ENCODE measurements at places on chromosomes 6 and 20.

GRCh38 chr20:36658300-36658699 is 12.3 kb upstream of the SLA2 start:
- no peak for DNase-seq

DNA sequence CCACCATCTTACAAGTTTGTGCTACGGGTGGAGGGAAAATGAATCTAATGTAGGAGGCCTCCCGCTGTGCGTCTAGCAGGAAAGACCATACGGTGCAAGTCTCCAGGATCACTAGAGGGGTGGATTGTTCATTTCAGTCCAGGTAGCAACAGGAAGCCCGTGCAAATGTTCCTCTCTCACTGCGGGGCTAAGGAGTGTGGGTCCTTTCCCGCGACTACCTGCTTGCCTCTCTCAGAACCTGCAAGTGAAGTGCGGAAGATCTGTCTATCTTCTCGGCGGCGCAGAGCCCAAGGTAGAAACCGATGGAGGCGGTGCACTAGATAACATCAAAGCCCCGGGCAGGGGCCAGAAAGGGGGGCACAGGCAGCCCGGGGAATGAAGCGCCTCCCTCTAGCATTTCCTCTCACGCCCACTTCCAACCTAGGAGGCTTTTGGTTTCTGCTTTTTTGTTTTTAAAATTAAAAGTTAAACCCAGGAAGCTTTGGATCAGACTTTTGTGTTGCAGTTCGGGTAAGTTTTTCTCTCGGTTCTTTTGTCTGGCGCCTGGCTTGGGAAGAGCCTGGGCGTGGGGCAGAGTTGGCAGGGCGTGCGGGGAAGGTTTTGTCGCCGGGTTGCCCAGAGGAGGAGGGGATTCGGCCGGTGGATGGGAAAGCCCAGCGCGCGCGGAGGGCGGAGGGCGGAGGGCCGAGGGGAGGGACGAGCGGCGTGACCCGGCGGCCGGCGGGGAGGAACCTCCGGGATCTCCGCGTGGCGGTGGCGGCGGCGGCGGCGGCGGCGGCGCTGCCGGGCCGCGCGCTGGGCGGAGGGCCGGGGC is 3.5 kb upstream of the HIVEP1 start:
- no peak for DNase-seq

DNA sequence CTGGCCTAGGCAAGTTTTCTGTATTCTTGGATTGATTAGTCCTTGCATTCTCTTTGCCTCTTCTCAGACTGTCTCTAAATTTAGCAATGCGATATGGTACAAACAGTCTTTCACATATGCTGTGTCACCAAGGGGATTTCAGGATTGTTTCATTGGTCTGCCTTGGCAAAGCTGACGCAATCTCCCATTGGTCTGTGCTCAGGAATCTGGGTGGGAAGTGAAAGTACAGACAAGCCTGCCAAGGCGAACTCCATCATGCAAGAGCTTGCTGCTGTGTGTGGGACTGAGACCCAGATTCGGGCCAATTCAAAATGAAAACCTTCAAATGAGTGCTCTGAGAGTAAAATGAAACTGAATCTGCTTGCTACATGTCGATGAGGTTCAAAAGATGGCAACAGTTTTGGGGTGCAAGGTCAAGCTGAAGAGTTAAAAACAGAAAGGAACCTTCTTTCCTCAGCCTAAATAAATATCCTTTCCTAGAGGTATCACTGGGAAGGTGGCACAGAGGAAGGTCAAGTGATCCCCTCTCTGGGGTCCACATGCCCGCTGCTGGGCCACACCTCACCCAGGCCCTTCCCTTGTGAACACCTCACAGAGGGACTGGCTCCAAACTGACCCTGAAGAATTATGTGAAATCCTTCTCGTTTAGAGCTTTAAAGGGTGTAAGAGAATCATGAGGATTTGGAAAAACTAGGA is 198.8 kb upstream of the PREP start:
- no peak for DNase-seq

DNA sequence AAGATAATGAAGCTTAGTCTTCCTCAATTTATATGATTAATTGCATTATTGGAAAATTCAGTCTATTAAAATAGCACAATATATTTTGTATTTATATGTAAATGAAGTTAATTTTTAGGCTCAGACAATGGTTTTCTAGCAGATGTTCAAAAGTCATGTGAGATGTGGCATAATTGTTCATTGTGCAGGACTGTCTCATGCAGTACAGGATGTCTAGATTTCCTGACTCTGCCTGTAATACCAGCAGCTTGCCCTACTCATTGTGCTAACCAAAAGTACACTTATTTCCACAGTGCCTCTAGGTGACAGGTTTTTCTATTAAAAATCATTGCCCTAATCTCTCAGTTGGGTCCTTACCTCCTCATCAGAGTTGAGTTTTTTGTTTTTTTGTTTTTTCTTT is 12.4 kb downstream of the RALGAPB start:
- peak; percentile 45 for DNase-seq

GRCh38 chr6:49982046-49982445 is 12.6 kb upstream of the DEFB113 start:
- DNase-seq: no peak

DNA sequence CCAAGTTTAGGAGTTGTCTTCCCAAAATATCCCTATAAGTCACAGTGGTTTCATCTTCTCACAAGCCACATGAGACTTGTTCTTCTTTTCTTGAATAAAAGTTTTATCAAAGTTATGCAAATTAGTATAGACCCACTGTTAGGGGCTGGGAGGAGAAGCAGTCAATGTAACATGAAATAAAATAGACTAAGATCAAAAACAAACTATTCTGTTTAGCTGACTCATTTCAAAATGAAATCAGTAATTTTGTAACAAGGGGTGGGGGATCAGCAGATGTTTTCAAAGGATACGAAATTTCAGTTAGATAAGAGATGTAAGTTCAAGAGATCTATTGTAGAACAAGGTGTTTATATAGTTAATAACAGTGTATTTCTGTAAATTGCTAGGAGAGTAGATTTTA is 339.6 kb upstream of the PRDM1 start:
- no peak for DNase-seq

All from pulmonary artery endothelial cell (primary cell).